Spleen (tissue), 13 donors: ENCODE measurements at places on chromosomes 7 and 10. TPM values are rescaled to one million over a fixed set of nuclear protein-coding genes. Genes with fewer than 3 reads are reported as not detected.

DNA sequence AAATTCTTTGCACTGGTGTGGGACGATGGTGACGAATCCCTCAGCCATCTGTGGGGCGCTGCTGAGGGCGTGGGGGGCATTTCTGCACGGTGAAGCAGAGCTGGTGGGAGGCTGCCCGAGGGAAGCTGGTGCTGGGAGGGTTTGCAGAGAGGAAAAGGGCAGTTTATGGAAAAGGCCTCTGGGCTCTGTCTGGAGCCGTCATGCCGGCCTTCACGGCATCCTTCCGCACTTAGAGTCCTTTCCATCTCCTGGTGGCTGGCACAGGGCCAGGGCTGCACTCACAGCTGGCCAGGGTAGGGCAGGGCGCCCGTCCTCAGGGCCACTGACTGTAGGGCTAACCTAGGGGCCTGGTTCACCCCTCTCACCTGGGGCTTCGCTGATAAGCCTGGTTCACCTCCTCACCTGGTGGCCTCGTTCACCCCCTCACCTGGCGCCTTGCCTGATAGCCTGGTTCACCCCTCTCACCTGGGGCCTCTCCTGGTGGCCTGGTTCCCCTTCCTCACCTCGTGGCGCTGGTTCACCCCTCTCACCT lies 598 bp upstream of the AMZ1 start:
- no peak overlapping the region for H3K27ac ChIP-seq
- peaks cover 37% of the 10 kb centered on the region for H3K4me1 ChIP-seq
- H3K4me3 ChIP-seq, result no peak overlapping the region
- H3K27me3 ChIP-seq, result peaks cover 39% of the 10 kb centered on the region
- no peaks in the 10 kb centered on the region for H3K36me3 ChIP-seq

DNA sequence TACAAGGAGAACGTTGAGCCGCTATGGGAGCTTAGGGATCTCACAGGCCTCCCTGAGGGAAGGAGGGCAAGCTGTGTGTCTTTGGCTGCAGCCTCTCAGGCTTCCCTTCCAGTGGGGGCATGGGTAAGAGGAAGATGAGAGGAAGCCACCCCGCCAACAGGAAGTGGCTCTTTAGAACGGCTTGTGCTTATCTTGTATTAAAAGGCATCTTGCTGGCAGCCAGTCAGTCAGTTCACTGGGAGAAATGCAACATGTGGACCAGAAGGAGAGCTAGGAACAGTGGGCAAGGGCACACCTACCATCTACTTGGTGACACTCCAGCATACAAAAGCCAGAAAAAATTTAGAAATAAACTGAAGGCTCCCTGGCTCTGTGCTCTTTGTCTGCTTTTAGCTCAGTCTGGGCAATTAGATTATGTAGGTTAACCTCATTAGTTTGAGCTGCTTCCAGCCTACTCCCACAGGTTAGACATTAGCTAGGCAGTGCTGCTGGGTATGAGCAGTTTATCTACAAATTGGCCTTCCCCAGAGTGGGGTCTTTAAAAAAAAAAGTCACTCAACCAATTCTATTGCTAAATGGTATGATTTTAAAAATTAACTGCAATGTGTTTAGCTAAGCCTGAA lies 595.9 kb downstream of the KCNMA1 start:
- H3K27ac ChIP-seq, result peak overlapping the region; percentile 27
- no peaks in the 10 kb centered on the region for H3K36me3 ChIP-seq
- H3K4me3 ChIP-seq, result no peak overlapping the region
- no peaks in the 10 kb centered on the region for H3K27me3 ChIP-seq
- peaks cover 11% of the 10 kb centered on the region for H3K4me1 ChIP-seq

DNA sequence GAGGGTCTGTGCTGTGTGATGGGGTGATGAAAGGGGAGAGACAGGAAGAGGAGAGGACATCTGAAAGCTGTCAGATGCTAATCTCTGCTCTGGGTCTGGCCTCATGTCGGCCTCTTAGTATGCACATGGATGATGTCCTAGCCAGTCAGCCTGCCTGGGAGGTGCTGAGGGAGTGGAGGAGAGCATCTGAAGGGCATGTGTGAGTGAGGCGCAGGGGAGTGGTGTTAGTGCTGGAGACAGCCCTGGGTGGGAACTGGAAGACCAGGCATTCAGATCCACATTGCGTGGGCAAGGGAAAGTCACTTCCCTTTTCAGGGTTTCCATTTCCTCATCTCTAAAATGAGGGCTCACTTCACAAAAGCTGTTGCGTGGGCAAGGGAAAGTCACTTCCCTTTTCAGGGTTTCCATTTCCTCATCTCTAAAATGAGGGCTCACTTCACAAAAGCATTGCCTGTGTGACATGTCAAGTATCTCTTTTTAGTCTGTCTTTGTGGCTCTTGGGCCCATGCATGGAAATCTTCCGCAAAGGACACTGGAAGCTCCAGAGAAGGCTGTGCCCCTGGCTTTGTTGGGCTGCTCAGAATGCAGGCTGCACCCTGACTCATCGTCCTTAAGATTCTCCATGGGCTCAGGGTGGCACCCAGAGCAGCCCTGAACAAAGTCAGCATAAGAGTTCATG lies 10.0 kb downstream of the SFTPD start:
- H3K4me1 ChIP-seq, result peaks cover 5% of the 10 kb centered on the region
- no peak overlapping the region for H3K4me3 ChIP-seq
- H3K27me3 ChIP-seq, result no peaks in the 10 kb centered on the region
- no peaks in the 10 kb centered on the region for H3K36me3 ChIP-seq

GRCh38 chr7:33698041-33698440 lies 207.3 kb upstream of the BMPER start:
- no peak for DNase-seq
- no peaks in the 10 kb centered on the region for H3K4me1 ChIP-seq
- H3K27ac ChIP-seq, result no peak overlapping the region
- H3K27me3 ChIP-seq, result no peaks in the 10 kb centered on the region
- H3K36me3 ChIP-seq, result no peaks in the 10 kb centered on the region

PAX4 gene
- not detected for polyA plus RNA-seq

SPDYE8 gene
- not detected for polyA plus RNA-seq

GRCh38 chr10:57846307-57847065 lies 421.2 kb downstream of the IPMK start:
- no peak for DNase-seq
- H3K4me1 ChIP-seq, result no peaks in the 10 kb centered on the region
- no peak overlapping the region for H3K27ac ChIP-seq
- H3K27me3 ChIP-seq, result no peaks in the 10 kb centered on the region
- H3K4me3 ChIP-seq, result no peak overlapping the region
- no peaks in the 10 kb centered on the region for H3K36me3 ChIP-seq

DNA sequence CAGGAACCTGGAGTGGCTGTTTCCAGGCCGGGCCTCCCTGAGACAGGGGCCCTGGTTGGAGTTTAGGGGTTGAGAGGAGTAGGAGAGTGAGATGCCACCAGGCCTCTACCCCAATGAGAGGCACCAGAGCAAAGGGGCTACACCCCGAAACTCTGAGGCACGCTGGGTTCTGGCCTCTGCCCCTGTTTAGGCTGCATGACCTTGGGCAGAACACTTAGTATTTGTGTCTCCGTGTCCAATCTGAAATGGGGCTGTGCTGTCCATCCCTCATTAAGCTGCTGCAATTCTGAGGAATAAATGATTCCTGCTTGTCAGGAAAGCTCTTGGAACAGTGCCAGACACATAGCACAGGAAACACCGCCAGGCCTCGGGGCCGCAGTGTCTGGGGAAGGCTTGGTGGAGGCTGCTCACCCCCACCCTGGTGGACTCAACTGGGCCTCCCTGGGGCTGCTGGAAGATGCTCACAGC lies 40.5 kb upstream of the SAMD8 start:
- no peak for DNase-seq
- H3K36me3 ChIP-seq, result no peaks in the 10 kb centered on the region
- no peak overlapping the region for H3K4me3 ChIP-seq
- H3K27me3 ChIP-seq, result no peaks in the 10 kb centered on the region
- no peaks in the 10 kb centered on the region for H3K4me1 ChIP-seq
- H3K27ac ChIP-seq, result no peak overlapping the region

DNA sequence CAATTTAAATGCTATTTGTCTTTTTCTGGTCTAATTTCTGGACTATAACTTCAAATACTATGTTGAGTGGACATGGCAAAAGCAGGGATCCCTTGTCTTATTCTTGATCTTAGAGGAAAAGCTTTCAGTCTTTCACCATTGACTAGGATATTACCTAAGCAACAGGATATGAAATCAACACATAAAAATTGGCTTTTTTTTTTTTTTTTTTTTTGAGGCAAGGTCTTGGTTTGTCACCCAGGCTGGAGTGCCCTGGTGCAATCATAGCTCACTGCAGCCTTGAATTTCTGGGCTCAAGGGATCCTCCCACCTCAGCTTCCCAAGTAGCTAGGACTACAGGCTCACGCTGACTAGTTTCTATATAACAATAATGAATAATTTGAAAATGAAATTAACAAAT lies 90.8 kb downstream of the JMJD1C start:
- H3K27ac ChIP-seq, result no peak overlapping the region
- no peak overlapping the region for H3K4me3 ChIP-seq
- H3K4me1 ChIP-seq, result no peaks in the 10 kb centered on the region
- H3K27me3 ChIP-seq, result no peaks in the 10 kb centered on the region

- no peaks in the 10 kb centered on the region for H3K4me1 ChIP-seq
- H3K27me3 ChIP-seq, result no peaks in the 10 kb centered on the region
- no peak overlapping the region for H3K4me3 ChIP-seq
- H3K36me3 ChIP-seq, result no peaks in the 10 kb centered on the region
These were observed 88.1 kb downstream of the UNCX start for GRCh38 chr7:1320616-1321240.

GRCh38 chr10:66639371-66639770 lies 286.5 kb upstream of the LRRTM3 start:
- no peak for DNase-seq
- no peaks in the 10 kb centered on the region for H3K36me3 ChIP-seq
- no peak overlapping the region for H3K27ac ChIP-seq
- no peak overlapping the region for H3K4me3 ChIP-seq
- H3K4me1 ChIP-seq, result no peaks in the 10 kb centered on the region

DNA sequence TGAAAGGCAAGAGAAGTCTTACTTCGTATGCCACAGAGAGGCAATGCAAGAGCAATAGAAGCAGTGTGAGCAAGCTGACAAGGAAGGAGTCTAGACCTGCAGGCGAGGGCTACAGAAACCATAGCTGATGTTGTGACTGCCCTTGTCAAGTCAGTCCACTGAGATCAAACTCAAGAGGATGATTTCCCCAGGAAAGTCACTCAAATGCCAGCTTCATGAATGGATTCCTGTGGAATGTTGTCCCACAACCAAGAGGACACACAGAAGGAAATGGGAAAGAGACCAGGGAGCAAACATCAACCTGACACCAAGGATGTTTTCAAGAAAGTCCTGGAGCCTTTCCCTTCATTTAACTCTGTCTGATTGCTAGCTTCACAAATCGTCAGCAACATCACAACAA lies 78.0 kb upstream of the GAD2 start:
- no peak for DNase-seq
- no peak overlapping the region for H3K27ac ChIP-seq
- no peaks in the 10 kb centered on the region for H3K36me3 ChIP-seq
- H3K4me1 ChIP-seq, result no peaks in the 10 kb centered on the region

- no peaks in the 10 kb centered on the region for H3K27me3 ChIP-seq
- no peak overlapping the region for H3K4me3 ChIP-seq
- no peak overlapping the region for H3K27ac ChIP-seq
- DNase-seq, result peak; percentile 78
- H3K4me1 ChIP-seq, result peaks cover 32% of the 10 kb centered on the region
These were observed 39.9 kb upstream of the DUSP5 start for GRCh38 chr10:110457851-110458250.

DNA sequence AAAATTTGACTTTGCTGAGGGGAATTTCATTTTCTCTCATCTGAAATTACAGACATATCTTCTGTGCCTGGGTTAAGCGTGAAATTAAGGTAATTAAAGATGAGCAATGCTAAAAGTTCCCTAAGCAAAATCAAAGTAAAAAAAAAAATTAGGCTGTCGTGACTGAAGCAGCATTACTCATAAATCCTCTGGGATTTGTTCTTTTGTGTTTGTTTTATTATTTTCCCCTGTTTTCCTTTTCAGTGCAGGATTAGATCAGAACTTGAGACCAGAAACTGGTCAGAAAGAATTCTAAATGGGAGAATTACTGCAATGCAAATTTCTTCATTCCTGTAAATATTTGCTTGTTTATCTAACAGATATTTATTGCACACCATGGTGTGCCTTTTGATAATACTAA lies 141.4 kb upstream of the BET1 start:
- H3K4me3 ChIP-seq, result no peak overlapping the region
- no peaks in the 10 kb centered on the region for H3K4me1 ChIP-seq
- no peaks in the 10 kb centered on the region for H3K27me3 ChIP-seq
- no peak for DNase-seq
- no peak overlapping the region for H3K27ac ChIP-seq

- no peaks in the 10 kb centered on the region for H3K36me3 ChIP-seq
- no peak overlapping the region for H3K4me3 ChIP-seq
- no peak for DNase-seq
- H3K27me3 ChIP-seq, result no peaks in the 10 kb centered on the region
- H3K27ac ChIP-seq, result peak overlapping the region; percentile 68
- peaks cover 81% of the 10 kb centered on the region for H3K4me1 ChIP-seq
These were observed 15.2 kb downstream of the CAPZA2 start for GRCh38 chr7:116877443-116878217.

MYL10 gene
- not detected for polyA plus RNA-seq

RSPH10B gene
- 0.54 TPM for polyA plus RNA-seq

DNA sequence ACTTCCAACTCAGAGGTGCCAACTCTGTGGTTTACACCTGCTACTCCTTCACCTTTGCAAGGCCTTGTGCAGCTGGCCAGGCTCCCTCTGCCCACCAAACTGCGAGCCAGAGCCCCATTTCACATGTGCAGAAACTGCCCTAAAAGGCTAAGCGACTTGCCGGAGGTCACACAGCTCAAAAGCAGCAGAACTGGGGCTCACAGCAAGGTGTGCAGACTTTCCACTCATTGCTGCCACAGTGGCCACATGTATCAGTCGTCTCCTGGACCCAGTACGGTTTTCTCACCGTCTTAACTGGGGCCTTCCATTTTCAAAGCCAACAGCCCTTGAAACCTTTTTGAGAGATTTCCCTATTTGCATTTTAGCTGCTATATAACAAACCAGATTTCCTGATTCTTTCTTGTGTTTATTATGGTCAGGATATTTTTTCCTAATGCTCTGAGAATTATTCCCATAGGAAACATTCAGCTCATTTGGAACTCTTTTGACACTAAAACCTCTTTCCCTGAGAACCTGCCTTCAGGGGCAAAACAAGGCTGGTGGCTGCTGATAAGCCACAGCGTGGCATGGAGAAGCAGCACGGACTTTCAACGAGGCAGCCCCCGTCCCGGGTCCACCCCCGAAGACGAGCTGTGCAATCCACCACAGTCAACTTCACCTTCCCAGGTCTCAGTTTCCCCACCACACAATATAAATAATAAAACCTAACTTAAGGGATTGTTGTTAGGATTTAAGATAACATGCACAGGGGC lies 29.9 kb downstream of the SORBS1 start:
- H3K4me1 ChIP-seq, result peaks cover 30% of the 10 kb centered on the region
- peak overlapping the region; percentile 8 for H3K27ac ChIP-seq
- no peaks in the 10 kb centered on the region for H3K27me3 ChIP-seq
- DNase-seq, result no peak

MBL2 gene
- polyA plus RNA-seq, result 0.02 TPM
